ENCODE measurements at places on chromosomes 6 and 20.
A peak's percentile ranks its signal among the peaks of the same experiment; 100 is the strongest.

DNA sequence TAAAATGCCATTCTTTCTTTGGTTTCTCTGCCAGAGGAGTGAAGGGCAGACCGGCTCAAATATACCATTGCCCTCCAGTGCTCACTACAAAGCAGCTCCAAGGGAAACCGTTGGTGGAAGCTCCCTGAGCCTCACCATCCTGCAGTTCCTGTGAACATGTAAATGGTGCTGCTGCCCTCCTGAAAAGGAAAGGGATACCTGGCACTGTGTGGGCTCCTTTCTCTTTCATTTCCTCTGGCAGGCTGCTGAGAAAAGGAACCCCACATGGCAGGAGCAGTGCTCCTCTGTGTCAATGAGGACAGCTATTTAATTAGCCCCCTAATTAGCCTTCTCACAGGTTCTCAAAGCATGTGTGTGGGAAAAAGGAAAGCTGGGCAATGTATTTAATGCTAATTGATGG, 142.5 kb downstream of the KLHL32 start:
- DNase-seq, result no peak

GRCh38 chr6:154510144-154510905, at the start of gene CNKSR3:
TSS of gene CNKSR3 (minus strand) at chr6:154510685. CDS start at chr6:154510114, 571 bp downstream.
- peak; percentile 89 for DNase-seq

GRCh38 chr6:32214126-32214525, 9.7 kb downstream of the NOTCH4 start:
- DNase-seq, result no peak

DNA sequence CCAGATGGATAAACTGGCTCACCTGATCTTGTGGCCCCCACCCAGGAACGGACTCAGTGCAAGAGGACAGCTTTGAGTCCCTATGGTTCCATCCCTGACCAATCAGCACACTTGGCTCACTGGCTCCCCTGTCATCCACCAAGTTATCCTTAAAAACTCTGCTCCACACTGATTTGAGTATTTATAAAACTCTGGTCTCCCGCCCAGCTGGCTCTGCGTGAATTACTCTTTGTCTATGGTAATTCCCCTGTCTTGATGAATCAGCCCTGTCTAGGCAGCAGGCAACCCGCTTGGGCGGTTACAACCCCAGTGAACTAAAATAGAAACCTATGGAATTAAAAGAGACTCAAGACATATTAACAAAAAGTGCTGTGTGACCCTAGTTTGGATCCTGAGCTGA, 38.1 kb upstream of the CD83 start:
- no peak for DNase-seq

GRCh38 chr6:155248008-155249001, 15.5 kb upstream of the CLDN20 start:
- DNase-seq, result no peak

DNA sequence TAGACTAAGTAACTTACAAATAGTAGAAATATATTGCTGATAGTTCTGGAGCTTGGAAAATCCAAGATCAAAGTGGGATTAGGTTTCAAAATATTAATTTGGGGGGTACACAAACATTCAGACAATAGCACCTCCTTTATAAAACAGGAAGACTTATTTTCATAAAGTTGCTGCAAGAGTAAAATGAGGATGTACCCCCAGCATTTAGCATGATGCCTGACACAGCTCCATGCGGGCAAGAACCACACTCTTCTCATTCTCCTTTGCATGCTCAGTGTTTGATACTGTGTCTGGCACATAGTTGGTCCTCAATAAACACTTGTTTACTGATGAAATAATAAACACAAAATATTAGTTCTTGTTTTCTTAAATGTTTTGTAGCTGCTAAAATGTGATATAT, 332.9 kb downstream of the TFAP2A start:
- no peak for DNase-seq

DNA sequence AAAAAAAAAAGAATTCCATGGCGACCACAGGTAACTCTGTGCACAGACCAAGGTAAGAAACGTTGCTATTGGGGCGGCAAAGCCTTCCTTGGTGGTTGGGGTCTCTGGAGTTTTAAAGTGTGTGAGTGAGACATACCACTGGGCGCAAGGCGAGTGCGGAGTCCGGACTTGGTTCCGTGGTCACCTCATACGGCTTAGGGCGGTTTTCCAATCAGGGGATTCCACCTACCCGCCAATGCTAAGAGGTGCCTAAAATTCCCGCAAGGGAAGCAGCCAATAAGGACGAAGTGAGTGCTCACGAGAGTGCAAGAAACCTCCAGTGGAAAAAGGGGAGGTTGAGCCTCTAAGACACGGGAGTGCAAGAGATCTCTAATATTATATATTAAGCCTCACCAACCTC, 68.6 kb upstream of the PRSS16 start:
- no peak for DNase-seq
